Stimulated activated naive CD4-positive, alpha-beta T cell (primary cell): ENCODE measurements at places on chromosomes 7 and 10.

- no peak for DNase-seq
Measured at GRCh38 chr10:72597897-72598296, 28.0 kb downstream of the MICU1 start.

- DNase-seq = no peak
Measured at GRCh38 chr10:121084675-121085070, 233.5 kb downstream of the WDR11 start.

DNA sequence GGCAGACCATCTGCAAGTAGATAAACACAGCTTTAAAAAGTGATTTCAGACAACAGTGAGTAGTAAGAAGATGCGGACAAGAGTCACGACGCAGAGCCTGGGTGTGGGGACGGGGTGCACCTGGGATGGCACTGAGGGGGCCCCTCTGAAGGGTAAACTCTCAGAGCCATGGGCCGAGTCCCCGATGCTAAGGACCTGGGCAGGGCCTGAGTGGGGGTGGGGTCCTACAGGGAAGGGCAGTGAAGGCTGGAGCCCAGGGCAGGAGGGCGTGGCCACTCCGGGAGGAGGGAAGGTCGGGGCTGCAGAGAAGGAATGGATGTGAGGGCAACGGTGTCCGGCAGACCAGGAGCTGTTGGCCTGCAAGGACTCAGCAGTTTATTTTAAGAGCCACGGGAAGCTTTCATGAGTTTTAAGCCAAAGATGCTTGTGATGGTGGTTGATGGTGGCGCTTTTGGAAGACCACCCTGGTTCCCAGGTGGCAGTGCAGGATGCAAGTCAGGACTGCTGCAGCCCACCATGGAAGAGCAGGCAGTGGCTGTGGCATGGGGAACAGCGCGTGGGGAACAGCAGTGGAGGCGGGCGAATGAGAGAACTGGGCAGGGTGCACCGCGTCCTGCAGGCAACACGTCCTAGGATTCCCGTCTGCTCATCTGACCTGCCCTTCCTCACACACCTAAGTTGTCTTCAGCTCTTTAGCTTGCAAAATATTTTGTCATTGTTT is 296.8 kb downstream of the DNAJB6 start:
- no peak for DNase-seq

DNA sequence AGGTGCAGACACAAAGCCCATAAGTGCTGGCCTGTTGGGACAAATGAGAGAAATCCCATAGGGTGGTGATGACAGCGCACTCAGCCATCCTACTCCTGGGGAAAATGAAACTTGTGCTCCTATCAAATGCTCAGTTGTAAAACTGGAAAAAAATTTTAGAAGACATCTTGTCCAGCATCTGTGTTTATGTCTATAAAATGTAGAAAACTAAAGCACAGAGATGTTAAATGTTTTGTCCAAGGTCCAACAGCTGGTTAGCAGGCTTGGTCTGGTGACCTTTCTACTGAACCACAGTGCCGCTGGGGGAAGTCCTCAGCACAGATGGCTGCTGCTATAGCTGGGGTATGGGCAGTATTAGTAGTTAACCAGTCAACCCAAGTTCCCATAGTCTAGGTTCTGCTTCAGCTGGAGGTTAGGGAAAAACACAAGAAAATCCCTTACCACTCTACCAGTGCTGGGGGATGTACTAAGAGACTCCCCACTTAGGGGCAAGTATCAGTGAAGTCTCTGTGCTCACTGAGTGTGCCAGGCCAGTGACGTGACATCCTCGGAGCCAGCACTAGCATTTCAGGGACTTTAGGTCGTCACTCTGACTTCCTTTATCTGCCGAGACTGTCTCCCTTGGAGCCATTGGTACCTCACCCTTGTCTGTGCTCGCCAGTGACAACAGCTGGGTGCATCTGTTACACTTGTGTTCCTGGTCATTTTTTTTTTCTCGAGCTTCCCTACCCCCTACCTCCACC is 1.9 kb downstream of the TSPAN33 start:
- DNase-seq = no peak

DNA sequence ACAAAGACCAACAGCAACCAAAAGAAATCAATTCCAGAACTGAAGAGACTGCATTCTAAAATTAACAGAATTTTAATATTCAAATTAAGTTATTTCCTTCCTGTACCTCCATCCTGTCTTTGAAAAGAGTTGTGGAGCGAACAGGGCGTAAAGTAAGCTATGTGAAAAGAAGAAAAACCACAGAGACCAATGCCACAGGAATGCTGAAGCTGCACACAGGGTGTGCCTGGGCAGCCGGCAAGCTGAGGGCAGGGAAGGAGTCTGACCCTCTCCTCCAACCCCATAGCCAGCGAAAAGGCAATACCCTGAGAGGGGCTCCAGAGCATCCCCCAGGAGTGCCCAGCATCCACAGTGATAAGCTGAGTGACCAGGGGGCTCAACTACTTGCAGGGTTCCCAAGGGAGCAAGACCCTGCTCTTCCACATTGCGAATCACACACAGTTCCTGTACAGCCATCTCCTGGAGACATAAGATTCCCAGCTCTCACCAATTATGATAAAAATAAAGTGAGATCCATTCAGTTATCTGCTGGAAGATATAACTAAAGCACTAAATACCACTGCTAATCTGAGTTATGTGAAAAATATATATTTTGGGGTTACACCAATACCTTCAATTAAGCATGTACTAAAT is 93.8 kb downstream of the PARD3 start:
- no peak for DNase-seq

- DNase-seq = no peak
Measured at GRCh38 chr10:52486840-52487611, 172.9 kb downstream of the DKK1 start.

DNA sequence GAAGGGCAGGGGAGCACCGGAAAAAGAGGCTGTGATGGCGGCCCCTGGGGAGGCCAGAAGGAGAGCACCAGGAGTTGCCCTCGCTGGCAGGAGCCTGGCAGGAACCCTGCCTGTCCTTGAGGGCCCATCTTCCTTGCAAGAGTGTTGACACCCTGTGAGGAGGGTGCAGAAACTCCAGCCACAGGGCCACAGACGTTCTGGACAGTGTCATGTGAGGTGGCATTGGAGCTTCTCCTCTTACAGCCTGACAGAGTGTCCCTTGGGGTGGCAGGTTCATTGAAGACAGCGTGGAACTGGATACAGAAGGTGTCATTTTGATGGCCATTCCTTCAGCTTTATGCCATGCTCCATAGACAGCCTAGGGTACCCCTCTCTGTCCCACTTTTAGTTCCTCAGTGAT is 54.2 kb downstream of the RBM20 start:
- DNase-seq = no peak

DNA sequence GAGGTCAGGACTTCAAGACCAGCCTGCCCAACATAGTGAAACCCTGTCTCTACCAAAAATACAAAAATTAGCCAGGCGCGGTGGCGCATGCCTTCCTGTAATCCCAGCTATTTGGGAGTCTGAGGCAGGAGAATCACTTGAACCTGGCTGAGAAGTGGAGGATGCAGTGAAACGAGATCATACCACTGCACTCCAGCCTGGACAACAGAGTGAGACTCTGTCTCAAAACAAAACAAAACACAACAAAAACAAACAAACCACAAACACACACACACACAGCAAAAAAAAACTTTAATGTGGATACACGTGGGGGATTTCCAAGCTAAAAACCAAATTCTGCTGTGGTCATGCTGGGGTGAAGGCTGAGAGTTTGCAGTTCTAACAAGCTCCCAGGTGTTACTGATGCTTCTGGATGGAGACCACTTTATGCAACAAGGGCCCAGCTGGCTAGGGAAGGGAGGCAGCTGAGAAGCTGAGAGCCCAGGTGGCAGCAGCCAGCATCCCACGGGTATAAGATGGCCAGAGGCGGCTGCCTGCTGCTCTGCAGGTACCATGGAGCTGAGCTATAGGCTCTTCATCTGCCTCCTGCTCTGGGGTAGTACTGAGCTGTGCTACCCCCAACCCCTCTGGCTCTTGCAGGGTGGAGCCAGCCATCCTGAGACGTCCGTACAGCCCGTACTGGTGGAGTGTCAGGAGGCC is at the start of gene ZP3:
ZP3 (plus strand) TSS at position 538 of the 699 bp plus-strand sequence; CDS start at position 553, 15 bp downstream.
- no peak for DNase-seq

DNA sequence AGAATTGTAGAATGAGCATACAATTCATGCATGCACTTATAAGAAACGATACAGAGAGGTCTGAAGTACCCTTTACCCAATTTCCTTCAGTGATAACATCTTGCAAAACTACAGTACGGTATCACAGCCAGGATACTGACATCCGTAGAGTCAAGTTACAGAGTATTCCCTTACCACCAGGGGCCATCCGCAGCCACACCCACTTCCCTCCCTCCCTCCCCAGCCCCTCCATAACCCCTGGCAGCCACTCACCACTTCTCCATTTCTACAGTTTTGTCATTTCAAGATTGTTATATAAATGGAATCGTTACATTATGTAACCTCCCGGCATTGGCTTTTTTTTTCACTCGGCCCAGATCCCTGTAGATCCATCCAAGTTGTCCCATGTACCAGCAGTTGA is 113.6 kb upstream of the RET start:
- no peak for DNase-seq

GRCh38 chr7:29045258-29046086 is 87.3 kb upstream of the TRIL start:
- DNase-seq = no peak

DNA sequence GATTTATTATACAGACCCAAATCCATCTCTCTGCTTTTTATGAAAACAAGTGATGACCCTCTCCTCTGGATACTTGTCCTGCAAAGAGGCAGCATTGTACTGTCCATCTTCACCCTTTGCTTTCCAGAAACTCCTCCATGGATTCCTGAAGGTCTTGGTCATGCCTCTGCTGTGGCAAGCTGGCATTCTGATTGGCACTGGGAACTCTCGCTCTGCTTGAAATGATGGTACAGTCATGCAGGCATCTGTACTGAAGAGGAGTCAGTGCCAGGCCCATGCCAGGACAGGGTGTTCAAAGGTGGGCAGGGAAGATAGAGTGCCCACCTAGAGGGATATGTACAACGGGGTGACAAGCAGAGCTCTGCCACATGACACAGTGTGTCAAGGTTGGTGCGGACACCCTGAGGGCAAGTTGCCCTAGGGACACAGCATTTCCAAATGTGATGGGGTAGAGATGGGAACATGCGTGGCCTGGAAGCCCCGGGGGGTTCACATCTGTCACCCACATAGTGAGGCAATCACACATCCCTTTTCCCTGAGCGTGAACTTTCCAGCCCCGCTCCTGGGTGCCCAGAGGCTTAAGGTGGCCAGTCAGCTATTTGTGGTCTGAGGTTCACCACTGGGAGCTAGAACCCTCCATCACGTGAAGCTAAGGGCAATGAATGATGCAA is 235.7 kb upstream of the TCERG1L start:
- no peak for DNase-seq

- no peak for DNase-seq
Measured at GRCh38 chr7:121578669-121579068, 182.6 kb upstream of the FAM3C start.

DNA sequence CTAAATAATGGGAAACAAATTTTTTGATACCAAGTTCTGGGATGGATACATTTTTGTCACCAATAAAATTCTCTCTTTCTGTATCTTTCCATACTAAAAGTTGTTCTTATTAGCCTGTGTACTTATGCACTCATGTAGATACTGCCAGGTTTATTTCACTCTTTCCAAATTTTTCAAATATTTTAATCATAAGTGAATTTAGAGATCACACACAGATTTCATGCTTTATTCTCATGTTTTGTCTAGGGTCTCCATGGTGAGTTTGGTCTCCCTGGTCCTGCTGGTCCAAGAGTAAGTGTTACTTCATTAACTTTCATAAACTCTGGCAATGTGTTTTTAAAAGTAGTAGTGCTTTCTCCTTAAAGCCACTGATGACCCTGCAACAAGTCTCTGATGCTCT is 20.3 kb downstream of the COL1A2 start:
- no peak for DNase-seq

- no peak for DNase-seq
Measured at GRCh38 chr10:94430701-94431100, 28.4 kb downstream of the TBC1D12 start.

GRCh38 chr7:134453518-134453917 is 5.4 kb downstream of the AKR1B1 start:
- DNase-seq = no peak

DNA sequence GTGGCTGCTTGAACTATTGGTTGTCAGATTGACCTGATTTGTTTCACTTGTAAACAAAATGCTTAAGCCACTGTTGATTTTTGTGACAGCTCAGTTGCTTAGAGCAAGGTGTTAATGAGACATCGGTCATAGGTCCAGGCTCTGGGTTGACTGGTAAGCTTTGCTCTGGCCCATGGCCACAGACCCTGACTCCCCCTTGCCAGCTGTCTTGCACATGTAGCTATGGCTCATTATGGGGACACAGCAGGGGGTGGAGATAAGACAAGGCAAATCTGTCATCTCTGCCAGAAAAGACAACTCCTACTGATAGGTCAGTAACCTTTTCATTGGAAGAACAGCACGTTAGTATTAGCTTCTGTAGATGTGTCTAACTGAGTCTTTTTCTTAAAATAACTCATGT is 95.3 kb downstream of the KAT6B start:
- no peak for DNase-seq

DNA sequence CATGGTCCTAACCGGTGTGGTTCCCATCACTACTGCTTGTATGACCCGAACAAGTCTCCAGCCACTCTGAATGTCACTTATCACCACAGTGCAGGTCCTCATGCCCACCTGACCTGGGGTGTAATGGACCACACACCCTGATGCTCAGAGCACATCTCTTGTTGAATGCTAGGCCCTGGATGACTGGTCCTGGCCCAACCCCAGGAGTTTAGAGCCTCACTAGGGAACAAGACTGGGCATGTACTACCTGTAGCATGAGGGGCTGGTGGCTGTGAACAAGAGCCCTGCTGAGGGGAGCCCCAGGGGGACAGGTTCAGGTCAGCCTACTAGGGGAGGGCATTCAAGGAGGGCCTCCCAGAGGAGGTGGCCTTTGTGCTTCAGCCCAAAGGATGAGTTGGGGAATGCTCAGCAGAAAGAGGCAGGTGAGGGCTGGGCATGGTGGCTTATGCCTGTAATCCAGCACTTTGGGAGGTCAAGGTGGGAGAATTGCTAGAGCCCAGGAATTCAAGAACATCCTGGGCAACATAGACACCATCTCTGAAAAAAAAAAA is 31.2 kb downstream of the ZMIZ1 start:
- no peak for DNase-seq

- DNase-seq = no peak
Measured at GRCh38 chr7:141460781-141461715, 90.2 kb upstream of the AGK start.
